ENCODE measurements at places on chromosomes 12 and 14.

DNA sequence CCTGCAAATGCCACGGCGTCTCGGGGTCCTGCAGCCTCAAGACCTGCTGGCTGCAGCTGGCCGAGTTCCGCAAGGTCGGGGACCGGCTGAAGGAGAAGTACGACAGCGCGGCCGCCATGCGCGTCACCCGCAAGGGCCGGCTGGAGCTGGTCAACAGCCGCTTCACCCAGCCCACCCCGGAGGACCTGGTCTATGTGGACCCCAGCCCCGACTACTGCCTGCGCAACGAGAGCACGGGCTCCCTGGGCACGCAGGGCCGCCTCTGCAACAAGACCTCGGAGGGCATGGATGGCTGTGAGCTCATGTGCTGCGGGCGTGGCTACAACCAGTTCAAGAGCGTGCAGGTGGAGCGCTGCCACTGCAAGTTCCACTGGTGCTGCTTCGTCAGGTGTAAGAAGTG lies 16.8 kb downstream of the WNT5B start:
- DNase-seq: no peak

GRCh38 chr12:69932676-69933552 lies 107.9 kb downstream of the MYRFL start:
- no peak for DNase-seq

DNA sequence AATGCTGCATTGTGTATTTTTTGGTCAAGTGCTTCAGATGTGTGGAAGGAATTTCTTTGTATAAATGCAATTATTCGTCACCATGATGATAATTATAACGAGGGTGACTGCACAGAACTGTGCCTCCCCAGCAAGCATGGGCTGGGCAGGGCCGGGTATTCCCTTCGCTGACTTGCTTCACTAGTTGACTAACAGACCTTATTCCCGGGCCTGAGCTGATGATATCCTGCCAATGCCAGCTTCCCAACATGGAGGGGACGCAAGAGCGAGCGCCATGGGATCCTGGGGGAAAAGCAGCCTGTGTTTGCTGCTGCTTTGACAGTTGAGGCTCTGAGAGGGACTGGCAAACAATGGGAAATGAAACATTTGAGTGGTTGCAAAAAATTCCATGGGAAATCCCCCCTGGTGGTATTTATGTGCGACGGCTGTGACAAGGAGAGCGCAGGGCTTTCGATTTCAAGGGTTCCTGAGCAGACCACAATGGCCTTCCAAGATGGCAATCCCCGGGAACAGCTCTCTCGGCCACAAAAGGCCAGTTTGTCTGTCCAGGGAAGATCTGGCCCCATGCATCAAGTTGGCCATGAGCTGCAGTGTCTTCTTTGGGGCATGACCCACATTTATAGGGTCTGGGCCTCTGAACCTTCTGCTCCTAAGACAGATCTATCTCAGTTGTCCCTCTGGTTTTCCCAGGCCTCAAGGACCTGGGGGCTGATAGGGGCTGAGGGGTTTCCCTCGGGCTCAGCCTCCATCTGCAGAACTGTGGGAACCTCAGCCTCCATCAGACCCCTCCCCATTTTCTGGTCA lies 21.9 kb upstream of the MAP1LC3B2 start:
- DNase-seq: no peak

DNA sequence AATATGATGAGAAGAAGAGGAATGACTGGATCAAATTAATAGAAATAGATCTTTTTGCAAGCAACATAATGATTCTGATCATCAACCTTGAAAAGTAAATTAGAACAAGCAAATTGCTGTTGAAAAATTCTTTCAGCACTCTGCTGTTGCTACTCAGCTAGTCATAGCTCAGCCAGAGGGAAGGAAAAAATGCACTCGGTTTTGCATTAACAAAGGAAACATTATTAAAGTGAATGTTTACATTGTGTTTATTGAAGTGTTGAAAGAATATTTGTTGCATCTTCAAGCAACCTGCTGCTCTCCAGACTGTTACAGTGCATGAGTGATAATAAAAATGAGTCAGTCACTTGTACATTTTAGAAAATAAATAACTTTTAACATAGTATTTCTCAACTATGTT lies 26.5 kb downstream of the AP5M1 start:
- DNase-seq: no peak

- DNase-seq: no peak
Measured at GRCh38 chr14:65495196-65495595, 82.7 kb downstream of the FUT8 start.

- DNase-seq: no peak
Measured at GRCh38 chr12:91824991-91825390, 320.7 kb downstream of the BTG1 start.
